ENCODE measurements at places on chromosomes 2 and 18. TPM values are rescaled to one million over a fixed set of nuclear protein-coding genes. Genes with fewer than 3 reads are reported as not detected.

The CLEC4F gene
- not detected for total RNA-seq

The POTEJ gene
- not detected for total RNA-seq

The FOXI3 gene
- not detected for total RNA-seq

The NEURL3 gene
- not detected for total RNA-seq

The CYP26B1 gene
- total RNA-seq: 0.33 TPM

The FAM117B gene
- 1.9 TPM for total RNA-seq

The SETBP1 gene
- total RNA-seq: 2.2 TPM

Measured in uterine smooth muscle cell (primary cell).